Regular cardiac myocyte (primary cell): ENCODE measurements at places on chromosomes 4 and X. TPM values are rescaled to one million over a fixed set of nuclear protein-coding genes. Genes with fewer than 3 reads are reported as not detected.

The SULT1B1 gene
- 0.28 and 7.7 TPM in 2 replicates for total RNA-seq

The ADH7 gene
- not detected in 2 replicates for total RNA-seq

The ERVMER34-1 gene
- total RNA-seq, result under 0.01 TPM in 1 of 2 replicates, not detected in the other

The ARHGAP4 gene
- total RNA-seq, result 0.38 and 0.85 TPM in 2 replicates

The DRP2 gene
- 2.5 and 9.6 TPM in 2 replicates for total RNA-seq

The FGG gene
- total RNA-seq, result under 0.01 TPM in 1 of 2 replicates, not detected in the other

The TDO2 gene
- under 0.01 and 0.28 TPM in 2 replicates for total RNA-seq

The SMARCA1 gene
- 47.9 and 64.0 TPM in 2 replicates for total RNA-seq

The LANCL3 gene
- total RNA-seq, result 0.28 and 0.38 TPM in 2 replicates

The HMGB3 gene
- total RNA-seq, result 3.9 and 20.1 TPM in 2 replicates

The KLKB1 gene
- total RNA-seq, result under 0.01 and 0.28 TPM in 2 replicates

The DACH2 gene
- under 0.01 TPM in 1 of 2 replicates, not detected in the other for total RNA-seq

The OTC gene
- not detected in 2 replicates for total RNA-seq

The PNMA5 gene
- total RNA-seq, result not detected in 2 replicates

The PITX2 gene
- 0.28 and 0.77 TPM in 2 replicates for total RNA-seq

The FRMD7 gene
- total RNA-seq, result not detected in 2 replicates

The IL21 gene
- total RNA-seq, result not detected in 2 replicates

The UNC5C gene
- 4.4 and 4.8 TPM in 2 replicates for total RNA-seq

The AADAT gene
- 2.0 and 3.8 TPM in 2 replicates for total RNA-seq

The PNMA6E gene
- total RNA-seq, result not detected in 2 replicates

The CTAG1A gene
- not detected in 2 replicates for total RNA-seq

The SMPX gene
- total RNA-seq, result not detected in 2 replicates

The ARL9 gene
- total RNA-seq, result 0.19 and 0.28 TPM in 2 replicates

The LGI2 gene
- total RNA-seq, result under 0.01 and 0.85 TPM in 2 replicates

The POLN gene
- total RNA-seq, result 3.6 and 6.2 TPM in 2 replicates

The LRAT gene
- total RNA-seq, result not detected in 2 replicates

The RTL5 gene
- 2.0 and 3.3 TPM in 2 replicates for total RNA-seq

The STX18 gene
- total RNA-seq, result 18.3 and 22.2 TPM in 2 replicates

The UGT2A2 gene
- not detected in 2 replicates for total RNA-seq

The NPY2R gene
- total RNA-seq, result under 0.01 TPM in 1 of 2 replicates, not detected in the other

The SCRG1 gene
- total RNA-seq, result 0.19 and 0.56 TPM in 2 replicates

The CCSER1 gene
- under 0.01 TPM in 1 of 2 replicates, not detected in the other for total RNA-seq

The PNMA6F gene
- total RNA-seq, result not detected in 2 replicates
